LHCN-M2 (cell line): ENCODE measurements at places on chromosomes 3 and 15. TPM values are rescaled to one million over a fixed set of nuclear protein-coding genes. Genes with fewer than 3 reads are reported as not detected.
A peak's percentile ranks its signal among the peaks of the same experiment; 100 is the strongest.

PP2D1 gene
- total RNA-seq = not detected in 2 replicates

DNA sequence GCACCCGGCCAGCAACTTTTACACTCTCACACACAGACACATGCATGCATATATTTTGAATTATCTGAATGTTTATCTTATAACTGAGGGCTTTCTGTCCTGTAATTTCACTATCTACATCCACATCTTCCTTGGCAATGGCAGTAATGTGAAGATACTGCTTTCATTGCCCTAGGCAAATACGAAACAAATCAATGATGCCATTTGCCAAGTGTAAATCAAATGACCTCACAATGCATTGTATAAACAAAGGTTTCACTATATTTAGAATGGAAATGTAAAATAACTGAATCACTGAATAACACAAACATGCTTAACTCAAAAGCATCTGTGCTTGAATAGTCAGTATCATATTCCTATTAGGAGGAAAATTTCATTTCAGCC is 455.6 kb downstream of the TBL1XR1 start:
- DNase-seq = no peak

GRCh38 chr3:14448756-14449727 is 46.6 kb downstream of the SLC6A6 start:
- DNase-seq = no peak

KBTBD13 gene
- not detected in 2 replicates for total RNA-seq

DNA sequence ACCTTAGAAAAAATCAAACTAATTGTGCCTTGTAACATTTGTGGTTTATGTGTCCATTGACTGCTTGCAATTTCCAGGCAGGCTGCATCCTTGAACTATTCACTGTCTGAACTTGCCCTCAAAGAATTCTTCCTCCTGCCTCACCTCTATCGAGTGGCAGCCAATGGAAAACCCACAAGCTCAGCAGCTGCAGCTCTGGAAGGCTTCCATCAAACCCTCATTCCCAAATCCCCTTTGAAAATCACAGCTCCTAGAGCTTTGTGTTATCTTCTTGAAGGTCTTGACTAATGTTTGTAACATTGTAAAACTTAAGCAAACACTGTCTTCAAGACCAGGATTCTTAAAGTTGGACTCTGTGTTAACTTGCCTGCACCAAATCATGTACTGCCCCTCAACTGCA is 81.1 kb downstream of the FILIP1L start:
- DNase-seq = peak; percentile 90
